ENCODE measurements at places on chromosomes 5 and 9.

DNA sequence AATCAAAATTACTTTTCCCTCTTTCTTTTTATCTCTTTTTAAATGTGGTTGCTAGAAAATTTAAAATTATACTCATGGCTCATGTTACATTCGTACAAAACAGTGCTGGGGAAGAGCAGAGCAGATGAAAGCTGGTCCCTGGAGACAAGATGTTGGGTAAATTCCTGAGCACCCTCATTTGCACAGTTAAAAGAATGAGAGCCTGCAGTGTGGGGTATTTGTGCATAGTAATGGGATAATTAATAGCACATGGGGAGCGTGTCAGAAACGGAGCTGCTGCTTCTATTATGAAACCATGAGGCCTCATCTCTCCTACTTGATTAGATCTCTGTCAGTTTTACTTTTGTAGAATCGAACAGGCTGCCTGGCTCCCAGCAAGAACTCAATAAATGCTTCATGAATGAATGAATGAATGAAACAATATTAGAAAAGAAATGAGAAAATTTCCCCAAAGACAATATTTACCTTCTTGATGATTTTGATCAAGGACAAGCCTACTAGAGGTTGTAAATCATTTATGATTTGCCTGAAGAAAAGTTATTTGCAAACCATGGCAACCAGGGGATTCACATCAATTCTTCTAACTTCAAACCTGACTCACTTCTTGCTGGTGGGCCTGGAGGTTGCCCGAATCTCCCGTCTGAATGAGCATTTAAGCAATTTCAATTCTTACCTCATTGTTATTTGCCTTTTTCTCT is 177.2 kb upstream of the TUT7 start:
- no peak for DNase-seq

DNA sequence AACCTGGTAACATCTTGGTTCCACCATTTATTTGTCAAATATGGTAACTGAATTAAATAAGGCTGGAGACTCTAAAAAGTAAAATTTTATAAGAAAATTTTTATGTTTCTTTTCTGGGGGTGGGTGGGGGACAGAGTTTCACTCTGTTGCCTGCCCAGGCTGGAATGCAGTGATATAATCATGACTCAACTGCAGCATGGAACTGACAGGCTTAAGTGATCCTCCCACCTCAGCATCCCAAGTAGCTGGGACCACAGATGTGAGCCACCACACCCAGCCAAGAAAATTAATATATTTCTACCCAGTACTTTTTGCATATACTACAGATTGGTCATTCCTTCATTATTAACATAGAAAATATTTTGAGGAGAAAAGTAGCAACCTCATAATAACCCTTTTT is 216.9 kb downstream of the DEPDC1B start:
- DNase-seq = no peak

DNA sequence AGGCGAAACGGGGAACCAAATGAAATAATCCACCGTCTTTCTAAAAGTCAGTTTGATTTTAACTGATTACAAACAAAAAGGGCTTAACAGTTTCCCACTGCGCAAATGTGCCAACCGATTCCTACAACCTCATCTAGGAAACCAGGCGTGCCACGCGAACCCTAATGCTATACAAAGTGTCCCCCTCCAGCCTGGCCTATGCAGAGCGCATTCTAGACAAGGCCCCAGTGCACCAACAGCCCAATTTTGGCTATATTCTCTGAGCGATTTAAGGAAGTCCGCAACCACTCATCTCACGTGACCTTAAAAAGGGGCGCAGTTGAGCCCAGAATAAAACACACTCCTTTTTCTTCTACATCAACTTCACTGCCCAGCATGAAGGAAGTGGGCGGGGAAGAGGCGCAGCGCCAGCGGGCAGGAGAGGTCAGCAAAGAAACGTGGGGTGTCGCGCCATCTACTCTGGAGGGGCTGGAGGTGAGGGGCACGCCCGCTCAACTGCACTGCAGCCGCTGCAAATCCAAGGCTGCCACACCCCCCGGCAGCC is 779 bp downstream of the FAM13B start:
- DNase-seq = peak; percentile 51

GRCh38 chr5:126742425-126742824 is 34.5 kb upstream of the LMNB1 start:
- no peak for DNase-seq

DNA sequence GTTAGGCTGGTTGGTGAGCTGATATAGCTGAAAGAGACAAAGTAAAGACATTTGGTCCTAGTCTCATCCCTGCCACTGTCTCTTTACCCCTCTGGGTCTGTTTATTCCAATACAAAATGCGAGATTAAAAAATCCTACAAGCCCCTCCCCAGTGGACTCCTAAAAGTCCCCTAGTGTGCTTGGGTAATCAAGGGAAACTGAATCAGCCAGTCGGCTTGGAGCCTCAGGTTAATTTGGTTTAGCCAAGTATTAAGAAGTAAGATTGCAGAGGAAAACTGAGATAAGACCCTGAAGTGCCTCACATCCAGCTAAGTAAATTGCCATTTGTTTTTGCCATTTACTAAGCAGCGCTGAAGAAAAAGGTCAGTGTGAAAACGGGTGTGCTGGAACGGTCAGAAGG is 10.4 kb downstream of the NIM1K start:
- no peak for DNase-seq

DNA sequence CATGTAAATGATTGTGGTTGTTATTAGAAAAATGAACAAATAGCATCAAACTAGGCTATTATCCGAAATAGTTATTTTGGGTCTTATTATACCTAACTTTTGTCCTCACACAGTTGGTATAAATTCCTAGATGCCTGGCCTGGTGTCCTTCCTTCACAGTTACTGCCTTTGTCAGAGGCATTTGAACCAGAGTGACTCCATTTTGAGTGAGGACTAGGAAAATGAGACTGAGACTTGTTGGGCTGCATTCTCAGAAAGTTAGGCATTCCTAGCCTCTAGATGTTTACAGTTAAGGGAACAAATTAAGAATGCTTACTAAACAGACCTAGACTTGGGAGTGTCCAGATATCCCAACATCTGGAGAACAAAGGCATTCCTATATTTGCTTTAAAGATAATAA is 283.5 kb upstream of the C9orf72 start:
- no peak for DNase-seq

DNA sequence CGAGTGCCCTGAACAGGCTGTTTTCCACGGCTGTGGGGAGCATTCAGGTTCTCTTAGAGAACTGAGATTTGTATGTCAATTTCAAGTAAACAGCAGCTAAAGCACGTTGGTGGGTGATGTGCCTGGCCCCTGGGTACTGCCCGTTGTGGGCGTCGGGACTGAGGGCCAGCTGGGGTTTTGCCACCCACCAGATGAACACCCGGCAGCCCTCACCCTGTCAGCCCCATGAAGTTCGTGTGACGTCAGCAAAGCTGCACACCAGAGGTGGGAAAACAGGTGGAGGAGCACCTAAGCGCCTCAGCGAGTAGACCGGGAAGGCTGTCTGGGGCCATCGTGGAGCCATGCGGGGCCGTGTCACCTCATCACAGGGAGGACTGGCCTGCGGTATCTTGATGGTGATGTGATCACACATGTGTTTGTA is 9.2 kb downstream of the CEP72 start:
- no peak for DNase-seq

GRCh38 chr5:167180906-167181305 is 1110.5 kb upstream of the WWC1 start:
- DNase-seq = no peak

DNA sequence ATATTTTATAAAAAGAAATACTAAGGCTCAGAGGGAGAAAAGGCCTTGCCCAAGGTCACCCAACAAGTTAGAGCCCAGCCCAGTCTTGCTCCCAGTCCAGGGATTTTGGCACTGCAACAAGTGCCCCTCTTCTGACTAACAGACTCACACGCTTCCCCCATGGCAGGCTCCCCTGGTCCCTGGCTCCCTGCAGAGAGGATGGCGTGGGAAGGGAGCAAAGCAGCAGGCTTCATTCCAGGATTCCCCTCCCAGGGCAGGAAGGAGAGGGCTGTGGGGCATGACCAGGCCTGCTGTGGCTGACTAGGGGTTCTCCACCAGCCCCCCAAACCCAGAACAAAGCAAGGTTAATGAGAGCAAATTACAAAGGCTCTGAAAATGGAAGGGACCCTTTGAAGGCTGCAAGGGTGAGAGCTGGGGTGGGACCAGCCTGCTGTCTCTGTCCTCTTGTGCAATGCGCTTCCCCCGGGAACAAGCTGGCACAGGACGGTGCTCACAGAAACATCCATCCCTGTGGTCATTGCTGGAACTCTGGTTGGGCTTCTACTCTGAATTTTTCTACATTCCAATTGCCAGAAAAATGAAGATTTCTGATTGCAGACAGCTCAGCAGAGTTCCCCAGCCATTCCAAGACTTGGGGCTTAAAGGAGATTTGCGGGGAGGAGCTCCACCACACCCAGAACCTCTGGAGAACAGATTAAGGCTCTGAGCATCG is 37.1 kb upstream of the FAT2 start:
- no peak for DNase-seq

- DNase-seq = no peak
Measured at GRCh38 chr5:68217047-68217355, 1.4 kb downstream of the PIK3R1 start.

- DNase-seq = no peak
Measured at GRCh38 chr9:6829027-6829426, 71.3 kb downstream of the KDM4C start.

DNA sequence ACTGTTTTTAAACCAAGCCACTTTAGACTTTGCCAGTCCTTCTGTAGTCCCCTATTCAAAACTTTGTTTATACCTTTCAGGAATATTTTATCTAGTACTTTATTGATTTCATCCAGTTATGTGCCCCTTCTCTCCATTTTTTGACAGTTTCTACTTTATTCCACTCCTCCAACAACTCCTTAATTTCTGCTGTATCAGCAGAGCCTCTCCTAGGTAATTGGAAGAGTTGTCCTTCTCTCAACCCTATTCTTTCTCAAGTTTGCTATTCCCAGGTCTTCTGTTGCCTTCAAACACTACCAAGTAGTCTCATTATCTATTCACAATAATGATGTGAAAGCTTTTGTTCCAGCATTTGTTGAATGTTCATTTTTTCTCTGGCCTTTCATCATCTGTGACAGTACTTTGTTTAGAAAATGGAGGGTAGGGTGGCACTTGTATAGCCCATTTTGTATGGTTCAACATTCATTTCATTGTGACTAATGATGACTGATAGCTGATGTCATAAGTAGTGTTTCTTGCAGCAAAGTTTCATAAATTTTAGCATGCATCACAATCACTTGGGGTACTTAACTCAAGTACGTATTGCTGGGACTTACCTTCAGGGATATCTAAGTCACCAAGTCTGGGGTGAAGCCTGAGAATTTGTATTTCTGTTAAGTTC is 204.4 kb upstream of the DMRT1 start:
- no peak for DNase-seq

GRCh38 chr5:127392762-127393161 is 102.2 kb downstream of the MEGF10 start:
- DNase-seq = no peak

- no peak for DNase-seq
Measured at GRCh38 chr5:95441636-95442035, 50.5 kb downstream of the FAM81B start.

DNA sequence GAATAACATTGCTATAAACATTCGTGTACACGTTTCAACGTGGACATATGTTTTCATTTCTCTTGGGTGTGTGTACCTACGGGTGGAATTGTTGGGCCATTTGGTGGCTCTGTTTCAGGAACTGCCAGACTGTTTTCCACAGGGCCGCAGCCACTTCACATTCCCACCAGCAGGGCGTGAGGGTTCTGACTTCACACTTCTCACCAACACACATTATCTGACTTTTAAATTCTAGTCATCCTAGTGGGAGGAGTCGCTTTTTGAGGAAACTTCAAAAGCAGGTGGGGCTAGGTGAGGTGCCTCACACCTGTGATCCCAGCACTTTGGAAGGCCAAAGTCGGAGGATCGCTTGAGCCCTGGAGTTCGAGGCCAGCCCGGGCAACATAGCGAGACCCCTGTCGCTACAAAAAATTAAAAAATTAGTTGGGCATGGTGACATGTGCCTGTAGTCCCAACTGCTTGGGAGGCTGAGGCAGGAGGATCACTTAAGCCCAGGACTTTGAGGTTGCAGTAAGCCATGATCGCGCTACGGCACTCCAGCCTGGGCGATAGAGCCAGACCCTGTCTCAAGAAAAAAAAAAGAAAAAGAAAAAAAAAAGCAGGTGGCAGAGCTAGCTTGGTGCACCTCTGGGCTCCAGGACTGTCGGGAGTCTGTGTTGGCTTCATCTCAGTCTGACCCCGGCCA is 28.5 kb downstream of the TSPAN17 start:
- DNase-seq = no peak

- DNase-seq = no peak
Measured at GRCh38 chr5:34608859-34609648, 47.1 kb upstream of the RAI14 start.

- no peak for DNase-seq
Measured at GRCh38 chr9:4301971-4302427, 2.1 kb upstream of the GLIS3 start.

GRCh38 chr9:92186631-92187030 is 71.4 kb upstream of the SPTLC1 start:
- DNase-seq = no peak

GRCh38 chr9:108182950-108183381 is 672.8 kb downstream of the ACTL7B start:
- no peak for DNase-seq

DNA sequence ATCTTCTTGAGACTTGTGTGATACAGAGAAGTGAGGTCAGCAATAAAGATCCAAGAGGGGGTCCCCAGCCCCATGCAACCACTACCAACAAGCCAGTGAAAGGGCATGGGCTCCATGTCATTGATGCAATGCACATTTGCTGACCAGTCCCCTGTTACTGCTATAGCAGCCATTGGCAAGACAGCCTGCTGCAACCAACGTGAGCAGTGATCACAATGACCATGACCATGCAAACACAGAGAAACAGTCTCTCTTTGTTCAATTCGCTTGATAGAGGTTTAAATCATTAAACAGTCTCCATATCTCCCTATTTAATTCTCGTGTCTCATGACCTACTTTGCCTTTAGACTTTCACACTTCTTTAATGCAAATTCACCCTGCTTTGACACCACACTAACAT is 30.0 kb upstream of the FOXB2 start:
- DNase-seq = no peak

DNA sequence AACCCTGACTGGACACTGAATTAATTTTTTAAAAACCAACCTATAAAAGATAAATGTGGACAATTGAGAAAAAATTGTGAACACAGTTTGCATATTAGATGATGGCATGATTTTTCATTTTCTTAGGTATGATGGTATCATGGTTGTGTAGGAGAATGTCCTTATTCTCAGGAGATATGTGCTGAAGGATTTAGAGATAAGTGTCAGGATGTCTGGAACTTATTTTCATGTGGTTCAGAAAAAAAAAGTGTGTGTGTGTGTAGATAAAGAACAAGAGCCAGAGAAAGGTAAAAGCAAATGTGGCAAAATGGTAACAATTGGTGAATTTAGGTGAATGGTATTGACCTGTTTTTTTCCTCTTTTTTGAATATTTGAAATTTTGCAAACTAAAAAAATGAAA is 4.0 kb downstream of the GNPDA1 start:
- no peak for DNase-seq

DNA sequence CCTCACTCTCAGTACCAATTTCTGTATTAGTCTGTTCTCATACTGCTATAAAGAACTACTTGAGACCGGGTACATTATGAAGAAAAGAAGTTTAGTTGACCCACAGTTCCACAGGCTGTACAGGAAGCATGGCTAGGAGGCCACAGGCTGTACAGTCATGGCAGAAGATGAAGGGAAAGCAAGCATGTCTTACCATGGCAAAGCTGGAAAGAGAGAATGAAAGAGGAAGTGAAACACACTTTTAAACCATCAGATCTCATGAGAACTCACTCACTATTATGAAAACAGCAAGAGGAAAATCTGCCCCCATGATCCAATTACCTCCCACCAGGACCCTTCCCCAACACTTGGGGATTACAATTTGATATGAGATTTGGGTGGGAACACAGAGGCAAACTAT is 698.8 kb downstream of the CDH9 start:
- DNase-seq = no peak

- DNase-seq = no peak
Measured at GRCh38 chr9:116979456-116979855, 292.4 kb downstream of the TRIM32 start.

Data from Jurkat, Clone E6-1 (cell line).